ENCODE measurements at places on chromosomes 7 and 10.

GRCh38 chr10:12158111-12158510 is 28.6 kb downstream of the SEC61A2 start:
- no peak for DNase-seq

DNA sequence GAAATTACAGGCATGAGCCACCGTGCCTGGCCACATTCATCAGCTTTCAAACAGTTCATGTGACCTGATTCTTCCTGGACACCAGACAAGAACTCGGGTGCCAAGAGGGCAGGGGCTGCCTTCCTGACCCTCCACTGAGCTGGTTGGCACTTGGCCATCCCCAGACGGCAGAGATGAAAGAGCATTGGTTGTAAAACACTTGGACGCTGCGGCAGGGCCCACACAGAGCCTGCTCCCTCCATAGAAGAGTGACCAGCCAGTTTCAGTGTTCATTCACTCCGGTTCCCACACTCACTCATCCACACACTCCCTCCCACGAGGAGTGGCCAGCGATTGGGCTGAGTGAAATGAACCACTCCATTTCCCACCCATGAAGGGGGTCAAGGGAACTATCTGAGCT is 112.3 kb downstream of the ITGB8 start:
- no peak for DNase-seq

- DNase-seq, result no peak
These were observed 47.2 kb upstream of the TNRC18 start for GRCh38 chr7:5470816-5471215.

GRCh38 chr7:103048833-103049232 is 25.8 kb downstream of the FBXL13 start:
- DNase-seq, result no peak

DNA sequence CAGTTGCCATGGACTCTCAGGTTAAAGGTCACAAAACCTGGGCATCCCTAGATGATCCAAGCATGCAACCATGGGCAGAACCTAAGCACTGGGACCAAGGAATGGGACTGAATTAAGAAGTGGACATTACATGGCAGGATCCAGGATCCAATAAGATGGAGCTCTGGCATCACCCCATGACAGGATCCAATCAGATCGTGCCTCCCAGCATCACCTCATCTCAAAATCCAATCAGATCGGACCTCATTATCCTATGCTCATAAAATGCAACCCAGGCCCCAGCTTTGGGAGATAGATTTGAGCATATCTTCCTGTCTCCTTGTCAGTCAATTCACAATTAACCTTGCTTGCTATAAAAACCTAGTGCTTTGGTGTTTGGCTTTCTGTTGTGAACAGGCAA is 616.1 kb downstream of the PARD3 start:
- no peak for DNase-seq
